ENCODE measurements at places on chromosomes 13 and 19. TPM values are rescaled to one million over a fixed set of nuclear protein-coding genes. Genes with fewer than 3 reads are reported as not detected.

DNA sequence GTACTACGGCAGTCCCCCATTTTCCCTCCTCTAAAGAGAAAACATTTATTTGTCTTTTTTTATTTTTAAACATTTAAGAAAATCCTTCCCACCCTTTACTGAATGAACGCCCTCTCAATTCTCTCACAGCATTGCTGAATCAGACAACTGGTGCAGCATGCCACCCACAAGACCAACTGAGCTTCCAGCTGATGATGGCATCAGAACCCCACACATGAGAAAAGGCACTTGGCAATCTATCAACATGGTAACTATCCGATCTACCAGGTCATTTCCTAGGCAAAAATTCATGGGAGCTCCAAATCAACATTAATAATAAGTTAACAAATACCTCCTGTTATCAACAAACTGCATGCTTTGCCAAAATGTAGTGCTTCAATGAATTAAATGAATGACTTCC lies 43.1 kb downstream of the LHFPL6 start:
- no peak for DNase-seq

DNA sequence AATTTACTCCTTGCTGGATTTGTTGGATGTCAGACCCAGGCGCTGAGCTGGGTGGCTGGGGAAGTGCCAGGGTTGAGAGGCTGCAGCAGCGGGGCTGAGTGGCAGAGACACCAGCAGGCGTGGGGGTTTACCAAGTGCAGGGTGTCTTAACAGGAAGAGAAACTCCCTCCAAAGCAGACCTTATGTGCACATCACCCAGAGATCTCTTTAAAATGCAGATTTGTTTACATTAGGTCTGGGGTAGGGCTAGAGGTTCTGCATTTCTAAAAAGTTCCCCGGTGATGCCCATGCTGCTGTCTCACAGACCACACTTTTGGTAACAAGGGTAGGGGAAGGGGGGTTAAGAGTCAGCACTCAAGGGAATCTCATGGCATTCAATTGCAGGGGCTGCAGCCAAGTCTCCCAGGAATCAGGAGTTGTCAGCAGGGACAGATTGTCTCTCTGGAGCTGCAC lies 80.7 kb upstream of the OLFM4 start:
- no peak for DNase-seq

DNA sequence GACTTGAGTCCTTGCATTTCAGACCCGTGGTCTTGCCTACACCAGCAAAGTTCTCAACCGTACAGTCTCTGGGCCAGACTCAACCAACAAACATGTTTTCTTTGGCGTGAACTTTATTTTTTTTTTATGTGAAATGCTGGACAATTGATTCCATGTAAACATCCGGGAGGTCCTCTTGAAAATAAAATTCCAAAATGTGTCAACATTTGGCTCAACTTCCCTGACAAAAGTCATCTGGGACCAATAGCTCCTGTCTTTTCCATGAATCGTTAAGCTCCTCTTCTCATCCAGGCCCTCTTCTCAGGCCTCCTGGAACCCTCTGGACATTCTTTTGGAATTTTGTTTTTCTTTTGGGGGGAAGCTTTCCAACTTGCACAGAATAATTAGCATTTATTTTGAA lies 2.7 kb downstream of the ALDH16A1 start:
- DNase-seq, result peak; percentile 49

DNA sequence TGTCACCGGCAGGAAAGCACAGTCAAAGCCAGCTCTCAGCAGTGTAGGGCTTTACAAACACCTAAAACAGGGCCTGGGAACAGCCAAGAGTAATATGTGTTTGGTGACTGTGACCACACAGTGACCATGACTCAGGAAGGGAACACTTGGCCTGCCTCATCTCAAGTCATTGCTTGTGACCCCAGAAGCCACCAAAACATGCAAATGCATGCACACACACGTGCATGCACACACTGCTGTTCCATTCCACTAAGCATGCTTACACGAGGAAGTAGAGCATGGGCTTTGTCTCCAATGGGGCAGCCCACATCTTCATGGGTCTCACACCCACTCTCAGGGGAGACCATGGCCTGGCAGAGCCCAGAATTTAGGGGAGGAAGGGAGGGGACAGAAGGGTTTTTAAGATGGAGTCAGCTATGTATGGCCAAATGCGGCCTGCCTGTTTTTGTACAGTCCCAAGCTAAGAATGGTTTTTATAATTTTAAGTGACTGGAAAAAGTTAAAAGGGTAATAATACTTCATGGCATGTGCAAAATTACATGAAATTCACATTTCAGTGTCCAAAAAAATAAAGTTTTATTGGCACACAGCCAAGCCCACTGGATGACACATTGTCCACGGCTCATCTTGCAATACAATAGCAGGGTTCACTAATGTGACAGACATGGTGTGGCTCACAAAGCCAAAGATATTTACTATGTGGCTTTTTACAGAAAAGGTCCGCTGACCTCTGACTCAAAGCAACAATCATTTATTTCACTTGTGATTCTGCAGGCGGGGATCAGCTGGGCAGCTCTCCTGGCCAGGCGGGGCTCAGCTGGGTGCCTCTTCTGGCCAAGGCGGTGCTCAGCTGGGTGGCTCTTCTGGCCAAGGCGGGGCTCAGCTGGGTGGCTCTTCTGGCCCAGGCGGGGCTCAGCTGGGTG lies 17.3 kb downstream of the ZFR2 start:
- peak; percentile 8 for DNase-seq

GRCh38 chr13:19083340-19083739 lies 98.3 kb downstream of the TUBA3C start:
- DNase-seq, result no peak

GRCh38 chr19:35149463-35149862 lies 5.1 kb upstream of the FXYD5 start:
- DNase-seq, result no peak

GRCh38 chr13:61592489-61592888 lies 176.8 kb upstream of the PCDH20 start:
- no peak for DNase-seq

DNA sequence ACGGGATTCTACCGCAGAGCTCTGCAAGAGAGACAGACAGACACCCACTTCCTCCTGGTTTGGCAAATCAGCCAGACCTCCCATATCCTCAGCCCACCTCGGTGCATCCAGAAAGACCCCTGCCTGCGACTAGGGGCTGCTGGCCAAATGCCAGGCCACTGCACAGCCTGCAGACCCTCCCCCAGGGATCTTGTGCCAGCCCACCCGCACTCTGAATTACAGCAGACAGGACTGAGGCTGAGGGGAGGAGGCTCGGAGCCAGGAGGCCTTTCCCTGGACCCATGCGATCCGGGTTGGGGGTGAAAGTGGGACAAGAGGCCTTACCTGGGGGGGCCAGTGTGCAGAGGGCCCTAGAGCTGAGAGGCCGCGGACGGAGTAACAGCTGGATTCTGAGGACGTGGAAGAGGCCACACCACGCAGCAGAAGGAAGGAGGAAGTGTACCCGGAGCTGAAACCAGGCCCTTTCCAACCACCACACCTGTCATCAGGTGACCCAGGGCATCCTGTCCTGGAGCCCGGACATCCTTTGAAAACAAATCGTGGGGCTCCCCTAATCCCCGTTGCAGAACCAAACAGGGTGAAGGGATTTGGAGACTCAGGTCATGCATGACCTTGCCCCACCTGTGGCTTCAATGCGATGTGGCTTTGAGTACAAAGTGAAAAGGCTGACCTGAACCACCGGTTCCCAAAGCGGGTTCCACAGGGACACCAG lies 993 bp downstream of the FUT6 start:
- no peak for DNase-seq

GRCh38 chr13:78241278-78241919 lies 322.8 kb upstream of the EDNRB start:
- peak; percentile 70 for DNase-seq

DNA sequence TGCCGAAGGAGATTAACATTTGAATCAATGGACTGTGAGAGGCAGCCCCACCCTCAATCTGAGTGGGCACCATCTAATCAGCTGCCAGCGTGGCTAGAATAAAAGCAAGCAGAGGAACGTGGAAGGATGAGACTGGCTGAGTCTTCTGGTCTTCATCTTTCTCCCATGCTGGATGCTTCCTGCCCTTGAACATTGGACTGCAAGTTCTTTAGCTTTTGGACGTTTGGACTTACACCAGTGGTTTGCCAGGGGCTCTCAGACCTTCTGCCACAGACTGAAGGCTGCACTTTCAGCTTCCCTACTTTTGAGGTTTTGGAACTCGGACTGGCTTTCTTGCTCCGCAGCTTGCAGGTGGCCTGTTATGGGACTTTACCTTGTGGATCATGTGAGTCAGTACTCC lies 14.7 kb downstream of the NHLRC3 start:
- DNase-seq, result no peak

GRCh38 chr13:114219392-114219791 lies 15.3 kb upstream of the CDC16 start:
- DNase-seq, result no peak

DNA sequence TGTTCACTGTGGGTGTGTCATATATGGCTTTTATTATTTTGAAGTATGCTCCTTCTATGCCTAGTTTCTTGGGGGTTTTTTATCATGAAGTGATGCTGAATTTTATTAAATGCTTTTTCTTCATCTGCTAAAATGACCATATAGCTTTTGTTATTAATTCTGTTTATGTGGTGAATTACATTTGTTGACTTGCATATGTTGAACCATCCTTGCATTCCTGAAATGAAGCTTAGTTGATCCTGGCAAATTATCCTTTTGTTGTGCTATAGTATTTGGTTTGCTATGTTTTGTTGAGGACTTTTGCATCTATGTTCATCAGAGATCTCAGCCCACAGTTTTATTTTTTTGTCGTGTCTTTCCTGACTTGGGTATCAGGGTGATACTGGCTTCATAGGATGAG lies 12.1 kb downstream of the GPC6 start:
- DNase-seq, result peak; percentile 26

DNA sequence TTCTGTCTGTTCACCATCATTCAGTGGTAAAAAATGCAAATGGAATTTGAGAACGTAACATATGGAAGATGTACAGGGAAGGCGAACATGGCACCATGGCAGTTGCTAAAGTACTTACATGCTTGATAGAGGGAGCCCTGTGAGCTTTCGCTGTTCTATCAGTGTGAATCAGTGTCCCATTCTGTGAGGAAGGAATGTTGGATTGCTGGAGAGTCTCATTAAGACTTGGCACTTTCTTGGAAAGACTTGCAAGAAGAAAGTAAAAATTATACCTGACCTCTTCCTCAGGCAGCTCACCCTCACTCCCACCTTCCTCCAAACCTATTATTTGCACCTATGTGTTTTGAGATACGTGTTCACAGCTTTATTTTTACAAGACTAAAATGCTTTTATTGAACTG lies 43.5 kb downstream of the FREM2 start:
- no peak for DNase-seq

GRCh38 chr13:111902726-111903125 lies 164.2 kb upstream of the SOX1 start:
- DNase-seq, result no peak

DNA sequence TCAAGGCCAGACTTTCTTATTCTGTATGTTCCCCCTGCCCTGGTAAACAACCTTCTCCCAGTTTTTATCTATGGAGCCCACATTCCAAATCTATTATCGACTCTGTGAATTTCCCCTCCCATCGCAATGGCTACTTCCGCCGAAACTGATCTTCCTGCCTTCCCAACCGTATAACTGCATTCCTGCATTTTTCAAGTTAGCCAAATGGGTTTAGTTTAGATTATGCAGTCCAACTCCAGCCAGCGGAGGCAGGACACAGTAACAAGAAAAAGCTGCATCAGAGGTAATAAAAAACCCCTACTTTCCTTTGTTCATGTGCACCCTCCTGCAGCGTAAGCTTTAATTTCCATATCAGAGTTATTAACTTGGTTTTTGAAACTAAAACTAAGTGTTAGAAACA lies 112.2 kb upstream of the ZNF91 start:
- DNase-seq, result no peak

DNA sequence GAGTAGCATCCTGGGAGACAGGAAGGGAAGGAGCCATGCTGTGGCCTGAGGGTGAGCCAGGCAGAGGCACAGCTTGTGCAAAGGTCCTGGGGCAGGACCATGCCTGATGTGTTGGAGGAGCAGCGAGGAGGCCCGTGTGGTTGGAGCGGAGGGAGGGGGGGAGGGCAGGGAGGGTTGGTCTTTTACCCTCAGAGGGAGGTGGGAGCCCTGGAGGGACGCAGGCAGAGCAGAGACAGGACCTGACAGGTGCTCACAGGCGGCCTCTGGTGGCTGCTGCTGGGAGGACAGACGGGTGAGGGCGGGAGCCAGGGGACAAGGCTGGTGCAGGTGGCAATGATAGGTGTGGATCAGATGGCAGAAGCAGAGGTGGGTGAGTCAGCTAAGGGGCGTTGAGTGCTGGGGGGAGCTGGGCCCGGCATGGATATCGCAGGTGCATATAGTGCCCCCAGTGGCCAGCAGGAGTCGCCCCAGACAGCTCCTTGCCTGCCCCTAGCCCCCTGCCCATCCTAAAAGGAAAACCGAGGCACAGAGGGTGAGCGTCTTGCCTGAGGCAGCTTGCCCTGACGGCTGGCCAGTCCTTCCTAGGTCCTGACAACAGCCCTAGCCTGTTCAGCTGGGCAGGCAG lies 9.8 kb upstream of the GNA15 start:
- peak; percentile 50 for DNase-seq

GRCh38 chr19:36266375-36266961 lies 51.6 kb downstream of the ZNF146 start:
- DNase-seq, result no peak

DNA sequence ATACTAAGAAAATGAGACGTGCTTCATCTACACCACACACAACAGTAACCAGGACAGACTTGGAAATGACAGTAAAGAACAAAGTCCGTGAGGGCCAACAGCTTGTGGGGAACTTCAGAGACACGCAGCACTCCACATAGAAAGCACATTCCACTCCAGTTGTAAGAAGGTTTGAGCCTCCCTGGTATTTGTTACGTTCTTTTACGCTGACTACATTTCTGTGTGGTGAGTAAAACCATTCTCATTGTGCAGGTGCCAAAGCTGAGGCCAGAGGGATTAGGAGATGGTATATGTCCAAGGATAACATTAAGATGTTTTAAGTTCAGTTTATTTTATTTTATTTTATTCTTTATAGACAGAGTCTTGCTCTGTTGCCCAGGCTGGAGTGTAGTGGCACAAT lies 1189.9 kb downstream of the UQCRFS1 start:
- DNase-seq, result peak; percentile 43

DNA sequence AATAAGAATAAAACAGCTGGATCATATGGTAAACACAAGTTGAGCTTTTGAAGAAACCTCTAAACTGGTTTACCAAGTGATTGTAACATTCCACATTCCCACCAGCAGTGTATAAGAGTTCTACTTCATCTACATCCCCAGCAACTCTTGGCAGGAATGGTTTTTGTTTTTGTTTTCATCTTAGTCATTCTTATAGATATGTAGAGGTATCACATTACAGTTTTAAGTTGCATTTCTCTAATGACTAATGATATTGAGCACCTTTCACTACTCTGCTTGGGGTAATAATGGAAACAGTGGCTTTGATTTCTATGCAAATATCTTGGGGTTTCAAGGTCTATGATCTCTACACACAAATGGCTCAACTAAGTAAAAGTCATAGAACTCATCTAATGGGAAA lies 614.5 kb downstream of the TBC1D4 start:
- DNase-seq, result peak; percentile 17

GRCh38 chr19:6059988-6060599 lies 50.2 kb downstream of the RFX2 start:
- no peak for DNase-seq

GRCh38 chr13:85538957-85539356 lies 260.3 kb downstream of the SLITRK6 start:
- DNase-seq, result no peak

GRCh38 chr13:53411463-53411862 lies 382.9 kb downstream of the OLFM4 start:
- DNase-seq, result no peak

Gene ZNF546
- 6.1 TPM for total RNA-seq

Gene CYP4F2
- total RNA-seq, result not detected

Gene NLRP5
- total RNA-seq, result not detected

Gene IL12RB1
- not detected for total RNA-seq

Gene PSG3
- not detected for total RNA-seq

Gene F7
- not detected for total RNA-seq

Gene MCF2L
- total RNA-seq, result not detected

Gene ZNF441
- 6.5 TPM for total RNA-seq

Measured in GM23248 (cell line).